ENCODE measurements at places on chromosomes 11 and 22.

GRCh38 chr11:85094795-85095194 lies 532.3 kb downstream of the DLG2 start:
- DNase-seq: no peak

DNA sequence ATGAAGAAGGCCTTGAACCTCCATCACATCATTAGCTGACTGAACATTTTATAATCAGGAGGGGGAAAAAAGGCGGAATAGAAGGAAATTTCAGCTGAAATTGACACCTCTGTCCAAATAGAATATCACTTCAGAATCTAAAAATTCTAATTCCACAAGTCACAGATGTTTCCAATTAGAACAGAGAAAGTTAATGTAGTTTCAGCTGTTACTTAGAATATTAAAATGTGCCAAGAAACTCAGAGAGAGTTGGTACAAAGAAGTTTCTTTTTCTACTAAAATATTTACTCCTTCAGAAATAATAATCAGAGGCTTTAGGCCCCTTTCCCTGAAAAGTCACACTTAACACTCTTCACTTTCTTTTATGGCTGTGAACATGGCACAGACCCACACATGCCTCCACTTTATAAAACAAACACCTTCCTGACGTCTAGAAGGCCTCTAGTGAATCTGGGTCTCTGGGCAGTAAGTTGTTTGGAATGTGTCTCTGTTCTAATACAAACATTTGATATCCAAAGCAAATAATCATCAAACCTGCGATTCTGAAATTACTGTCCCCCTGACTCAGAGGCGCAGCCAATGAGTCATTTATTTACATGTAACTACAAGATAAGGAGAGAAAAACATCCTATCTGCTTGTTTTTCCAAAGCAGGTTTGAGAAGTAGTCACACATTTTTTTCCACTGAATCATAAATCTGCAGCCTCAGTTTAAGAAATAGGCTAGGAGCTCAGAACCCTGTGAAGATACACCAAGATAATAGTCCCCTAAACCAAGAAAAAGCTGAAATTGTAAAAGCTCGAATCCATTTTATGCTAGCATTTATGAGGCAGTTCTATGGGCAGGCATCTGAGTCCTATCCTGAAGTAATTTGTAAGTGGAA lies 148.4 kb downstream of the ME3 start:
- DNase-seq: no peak

GRCh38 chr11:126702987-126703386 lies 297.6 kb downstream of the KIRREL3 start:
- DNase-seq: no peak

DNA sequence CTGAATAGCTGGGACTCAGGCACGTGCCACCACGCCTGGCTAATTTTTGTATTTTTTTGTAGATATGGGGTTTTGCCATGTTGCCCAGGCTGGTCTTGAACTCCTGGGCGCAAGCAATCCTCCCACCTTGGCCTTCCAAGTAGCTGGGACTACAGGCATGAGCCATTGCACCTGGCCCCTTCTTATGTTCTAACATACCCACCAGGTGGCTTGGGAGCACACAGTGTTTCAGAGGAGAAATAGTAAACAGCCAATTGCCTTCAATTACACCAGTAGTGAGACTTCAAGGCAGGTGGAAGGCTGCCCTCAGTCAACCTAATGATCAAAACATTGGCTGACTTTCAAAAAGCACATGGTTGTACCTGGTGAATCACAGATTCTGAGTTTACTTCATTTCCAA lies 167.2 kb downstream of the SWAP70 start:
- no peak for DNase-seq

- DNase-seq: no peak
Observed at GRCh38 chr11:32310214-32310601, 125.1 kb downstream of the WT1 start.

GRCh38 chr22:23801238-23801821 lies 14.6 kb downstream of the SMARCB1 start:
- no peak for DNase-seq

GRCh38 chr11:2792381-2793250 lies 92.8 kb upstream of the KCNQ1OT1 start:
- DNase-seq: no peak

- no peak for DNase-seq
Observed at GRCh38 chr11:34313099-34313517, 44.7 kb downstream of the ABTB2 start.

GRCh38 chr11:113974741-113975470 lies at the start of gene HTR3A:
TSS of gene HTR3A (plus strand) at chr11:113975108. CDS start at chr11:113975326, 218 bp downstream.
- no peak for DNase-seq
